ENCODE measurements at places on chromosomes 3 and 15. TPM values are rescaled to one million over a fixed set of nuclear protein-coding genes. Genes with fewer than 3 reads are reported as not detected.

DNA sequence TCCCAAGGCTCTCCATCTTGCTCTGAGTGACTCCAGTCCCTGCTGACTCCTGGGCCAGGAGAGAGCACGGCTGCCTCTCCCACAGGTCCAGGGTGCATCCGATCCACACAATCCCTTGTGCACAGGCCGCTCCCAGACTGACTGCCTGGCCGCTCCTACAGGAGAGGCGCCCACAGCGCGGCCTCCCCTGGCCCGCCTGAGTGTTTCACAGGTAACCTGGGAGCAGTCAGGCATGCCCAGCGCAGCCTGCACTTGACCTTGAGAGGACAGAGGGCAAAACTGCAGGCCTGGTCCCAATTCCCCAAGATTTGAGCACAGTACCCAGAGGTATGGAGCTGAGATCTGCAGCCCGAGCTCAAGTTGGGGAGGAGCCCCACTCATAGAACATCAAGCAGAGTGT lies 490.2 kb downstream of the CNTN6 start:
- no peak overlapping the region for H3K4me3 ChIP-seq
- no peaks in the 10 kb centered on the region for H3K27me3 ChIP-seq
- no peak for DNase-seq
- no peaks in the 10 kb centered on the region for H3K4me1 ChIP-seq

GRCh38 chr3:66365080-66365479 lies 135.7 kb downstream of the LRIG1 start:
- H3K36me3 ChIP-seq: no peaks in the 10 kb centered on the region
- H3K27me3 ChIP-seq: no peaks in the 10 kb centered on the region
- no peak overlapping the region for H3K27ac ChIP-seq
- DNase-seq: no peak
- H3K4me3 ChIP-seq: no peak overlapping the region

DNA sequence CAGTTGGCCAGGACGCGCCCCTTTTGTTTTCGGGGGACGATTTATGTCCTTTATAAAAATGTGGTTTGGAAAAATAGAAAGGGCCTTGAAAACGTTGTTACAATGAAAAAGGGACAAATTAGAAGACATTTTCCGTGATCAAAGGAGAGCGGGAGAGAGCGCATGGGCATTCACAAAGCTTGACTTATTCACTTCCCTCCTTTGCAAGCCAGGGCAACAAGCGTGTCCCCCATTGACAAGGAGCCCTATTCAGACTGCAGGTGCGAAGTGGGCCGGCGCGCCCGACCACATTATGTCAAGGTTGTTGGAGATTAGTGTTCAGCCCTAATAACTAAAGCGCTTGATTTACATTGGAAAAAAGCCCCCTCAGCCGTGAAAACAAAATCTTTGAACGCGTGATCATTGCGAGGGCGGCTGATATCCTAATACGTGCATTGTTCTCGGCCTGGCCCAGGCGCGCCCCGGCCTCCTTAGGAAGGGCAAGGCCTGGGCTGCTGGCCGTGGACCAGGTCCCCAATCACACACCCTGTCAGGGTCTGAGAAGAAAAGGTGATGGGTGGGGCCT lies 25.9 kb downstream of the ZIC4 start:
- H3K27me3 ChIP-seq: peaks cover 100% of the 10 kb centered on the region
- DNase-seq: no peak
- H3K4me1 ChIP-seq: no peaks in the 10 kb centered on the region
- no peaks in the 10 kb centered on the region for H3K36me3 ChIP-seq

GRCh38 chr3:88617283-88617682 lies 467.5 kb downstream of the C3orf38 start:
- H3K27ac ChIP-seq: no peak overlapping the region
- H3K27me3 ChIP-seq: no peaks in the 10 kb centered on the region
- no peaks in the 10 kb centered on the region for H3K4me1 ChIP-seq
- no peak for DNase-seq
- no peak overlapping the region for H3K4me3 ChIP-seq

- H3K27me3 ChIP-seq: no peaks in the 10 kb centered on the region
- H3K4me1 ChIP-seq: no peaks in the 10 kb centered on the region
- H3K4me3 ChIP-seq: no peak overlapping the region
These were observed 74.7 kb downstream of the DCUN1D1 start for GRCh38 chr3:182905623-182906022.

- H3K4me3 ChIP-seq: no peak overlapping the region
- H3K36me3 ChIP-seq: no peaks in the 10 kb centered on the region
- H3K4me1 ChIP-seq: no peaks in the 10 kb centered on the region
- no peaks in the 10 kb centered on the region for H3K27me3 ChIP-seq
- no peak for DNase-seq
These were observed 171.5 kb downstream of the LRTM1 start for GRCh38 chr3:54756330-54756731.

- no peaks in the 10 kb centered on the region for H3K27me3 ChIP-seq
- H3K4me3 ChIP-seq: no peak overlapping the region
- H3K27ac ChIP-seq: no peak overlapping the region
- H3K36me3 ChIP-seq: peaks cover 7% of the 10 kb centered on the region
These were observed 74.7 kb downstream of the SEC22A start for GRCh38 chr3:123276346-123277006.

DNA sequence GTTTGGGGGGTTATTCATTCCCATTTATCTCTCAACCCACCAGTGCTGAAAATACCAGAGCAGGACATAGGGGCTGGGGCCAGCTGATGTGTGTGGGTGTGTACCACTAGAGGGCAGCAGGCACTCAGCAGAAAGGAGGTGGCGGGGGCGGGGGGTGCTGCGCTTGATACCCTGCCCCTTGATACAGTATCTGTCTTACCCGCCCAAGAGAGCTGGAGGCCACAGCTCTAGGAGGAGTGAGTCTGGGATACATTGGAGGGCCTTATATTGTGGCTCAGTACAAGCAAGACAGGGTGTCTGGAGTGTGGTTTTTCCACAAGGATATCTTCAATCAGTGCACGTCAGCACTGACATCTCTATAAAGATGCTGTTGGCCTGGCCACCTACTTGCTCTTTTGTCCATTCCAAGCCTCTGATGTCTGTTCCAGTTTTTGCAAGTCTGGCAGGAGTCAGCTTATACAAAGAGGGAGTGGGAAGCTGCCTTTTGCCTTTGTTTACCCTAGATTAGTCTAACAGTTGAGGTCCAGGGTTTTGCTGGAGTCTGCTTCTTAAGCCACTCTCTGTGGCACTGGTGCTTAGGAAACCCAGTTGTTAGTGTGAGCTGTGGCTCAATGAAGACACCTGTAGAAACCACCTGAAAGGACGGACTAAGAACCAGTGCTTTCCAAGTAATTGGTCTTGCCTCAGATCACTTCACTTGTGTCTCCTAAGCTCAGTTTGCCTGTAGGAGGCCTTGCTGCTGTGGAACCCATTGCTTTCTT lies 1.5 kb upstream of the RBM15B start:
- H3K36me3 ChIP-seq: peaks cover 70% of the 10 kb centered on the region
- H3K27ac ChIP-seq: no peak overlapping the region
- H3K27me3 ChIP-seq: no peaks in the 10 kb centered on the region
- peak; percentile 85 for DNase-seq

- peak overlapping the region; percentile 12 for H3K27ac ChIP-seq
- H3K4me3 ChIP-seq: no peak overlapping the region
- H3K4me1 ChIP-seq: peaks cover 30% of the 10 kb centered on the region
- DNase-seq: no peak
- H3K27me3 ChIP-seq: peaks cover 4% of the 10 kb centered on the region
- H3K36me3 ChIP-seq: no peaks in the 10 kb centered on the region
These were observed 104.1 kb upstream of the LPP start for GRCh38 chr3:188049606-188050530.

DNA sequence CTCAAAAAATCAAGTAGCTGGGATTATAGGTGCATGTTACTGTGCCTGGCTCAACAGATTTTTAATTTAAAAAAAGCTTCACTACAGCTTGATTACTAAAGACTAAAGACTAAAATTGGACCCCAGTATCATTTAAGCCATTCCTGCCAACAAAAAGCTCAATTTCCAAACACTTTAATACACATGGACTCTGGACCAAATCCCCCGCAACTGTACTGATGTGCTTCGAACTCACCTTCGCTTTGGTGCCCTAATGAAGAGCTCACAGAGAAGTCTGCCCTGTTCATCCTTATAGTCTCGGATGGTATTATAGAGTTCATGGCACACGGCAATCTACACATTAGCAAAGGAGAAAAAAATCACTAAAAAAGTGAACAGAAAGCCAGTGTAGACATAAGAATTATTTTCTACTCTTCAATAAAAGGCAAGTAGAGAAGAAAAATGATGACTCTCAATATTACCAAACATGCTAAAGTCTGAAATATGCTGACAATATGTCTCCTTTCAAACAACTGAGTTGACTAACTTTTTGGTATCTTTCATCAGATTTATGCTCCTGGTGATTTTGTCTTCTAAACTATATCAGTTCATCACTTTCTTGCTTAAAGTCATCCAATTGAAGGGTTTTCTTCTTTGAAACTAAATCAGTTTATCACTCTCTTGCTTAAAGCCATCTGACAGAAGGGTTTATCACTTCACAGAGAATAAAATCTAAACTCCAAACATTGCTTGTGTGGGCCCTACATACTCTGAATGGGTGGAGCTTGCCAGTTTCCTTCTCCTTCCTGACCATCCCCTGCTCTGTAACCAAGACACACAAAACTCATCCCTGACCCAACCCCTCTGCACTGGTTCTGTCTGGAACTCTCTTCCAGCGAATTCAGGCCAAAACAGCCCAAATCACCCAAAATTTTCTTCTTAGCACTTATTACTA lies 7.2 kb downstream of the PBRM1 start:
- no peak overlapping the region for H3K27ac ChIP-seq
- no peak overlapping the region for H3K4me3 ChIP-seq
- peaks cover 65% of the 10 kb centered on the region for H3K36me3 ChIP-seq
- no peak for DNase-seq
- H3K27me3 ChIP-seq: no peaks in the 10 kb centered on the region

- no peak for DNase-seq
- H3K27me3 ChIP-seq: no peaks in the 10 kb centered on the region
- no peak overlapping the region for H3K27ac ChIP-seq
- peaks cover 76% of the 10 kb centered on the region for H3K36me3 ChIP-seq
These were observed 17.3 kb upstream of the C3orf62 start for GRCh38 chr3:49294343-49294742.

- peaks cover 9% of the 10 kb centered on the region for H3K4me1 ChIP-seq
- no peak overlapping the region for H3K4me3 ChIP-seq
- no peaks in the 10 kb centered on the region for H3K36me3 ChIP-seq
- H3K27ac ChIP-seq: no peak overlapping the region
- DNase-seq: peak; percentile 71
These were observed 389.3 kb downstream of the IL20RB start for GRCh38 chr3:137347132-137347531.

DNA sequence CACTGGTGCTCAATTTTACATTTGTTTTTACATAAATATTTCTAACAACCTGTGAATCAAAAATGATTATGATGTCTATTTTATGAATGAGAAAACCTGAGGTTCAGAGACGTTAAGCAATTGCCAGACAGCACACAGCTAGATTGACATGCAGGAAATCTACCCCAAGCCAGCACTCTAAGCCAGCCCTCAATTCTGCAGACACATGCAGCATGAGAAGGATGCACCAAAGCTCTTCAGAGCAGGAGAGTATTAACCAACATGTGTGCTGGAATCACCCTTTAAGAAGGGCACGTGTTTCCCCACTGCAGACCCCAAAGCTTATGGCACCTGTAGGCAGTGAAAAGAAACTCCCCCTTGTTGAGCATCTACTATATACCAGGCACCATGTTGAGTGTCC lies 126.1 kb upstream of the ARHGEF3 start:
- H3K27ac ChIP-seq: no peak overlapping the region
- H3K36me3 ChIP-seq: no peaks in the 10 kb centered on the region
- no peaks in the 10 kb centered on the region for H3K27me3 ChIP-seq
- H3K4me1 ChIP-seq: peaks cover 4% of the 10 kb centered on the region
- H3K4me3 ChIP-seq: no peak overlapping the region
- DNase-seq: no peak

- H3K36me3 ChIP-seq: no peaks in the 10 kb centered on the region
- DNase-seq: no peak
- no peaks in the 10 kb centered on the region for H3K27me3 ChIP-seq
- peak overlapping the region; percentile 91 for H3K27ac ChIP-seq
- no peaks in the 10 kb centered on the region for H3K4me1 ChIP-seq
These were observed 1.2 kb downstream of the MKRN3 start for GRCh38 chr15:23566651-23567050.

- H3K4me3 ChIP-seq: peak overlapping the region; percentile 95
- H3K27me3 ChIP-seq: no peaks in the 10 kb centered on the region
- peaks cover 23% of the 10 kb centered on the region for H3K36me3 ChIP-seq
- DNase-seq: peak; percentile 83
These were observed 1.5 kb upstream of the MYNN start for GRCh38 chr3:169771497-169772304.

DNA sequence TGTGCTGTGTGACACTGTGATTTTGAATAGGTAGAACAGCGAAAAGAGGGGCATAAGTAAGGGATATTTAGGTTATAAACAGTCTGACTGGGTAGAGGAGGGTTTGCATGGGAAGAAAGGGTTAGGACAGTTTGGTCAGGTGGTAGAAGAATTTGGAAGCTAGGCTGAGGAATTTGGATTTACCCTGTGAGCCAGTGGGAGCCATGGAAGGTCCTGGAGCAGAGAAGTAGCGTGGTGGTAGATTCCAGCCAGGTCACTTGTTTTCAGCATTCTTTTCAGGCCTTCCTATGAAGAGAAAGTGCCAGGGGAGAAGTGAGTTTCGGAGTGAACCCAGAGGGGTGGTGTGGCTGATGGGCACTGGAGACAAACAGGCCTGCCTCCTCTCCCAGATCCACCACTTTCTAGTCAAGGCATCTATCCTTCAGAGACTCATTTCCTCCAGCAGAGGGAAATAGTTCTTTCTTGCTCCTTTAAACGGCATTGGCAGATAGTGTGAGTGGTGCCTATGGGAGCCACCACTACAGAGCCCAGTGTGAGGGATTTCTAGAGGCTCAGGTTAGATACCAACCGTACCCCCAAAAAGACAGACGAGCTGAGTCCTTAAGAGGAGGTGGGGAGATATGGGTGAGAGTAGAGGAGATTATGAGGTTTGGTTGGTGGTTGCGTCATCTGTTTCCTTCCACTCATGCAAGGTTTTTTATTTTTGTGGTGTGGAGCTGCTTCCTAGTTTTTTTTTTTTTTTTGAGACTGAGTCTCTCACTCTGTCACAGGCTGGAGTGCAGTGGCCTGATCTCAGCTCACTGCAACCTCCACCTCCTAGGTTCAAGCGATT lies 21.2 kb downstream of the PXK start:
- H3K4me1 ChIP-seq: peaks cover 6% of the 10 kb centered on the region
- no peaks in the 10 kb centered on the region for H3K27me3 ChIP-seq
- no peak for DNase-seq
- no peak overlapping the region for H3K27ac ChIP-seq

- no peaks in the 10 kb centered on the region for H3K27me3 ChIP-seq
- H3K4me3 ChIP-seq: no peak overlapping the region
- DNase-seq: no peak
- no peaks in the 10 kb centered on the region for H3K4me1 ChIP-seq
- no peak overlapping the region for H3K27ac ChIP-seq
- peaks cover 76% of the 10 kb centered on the region for H3K36me3 ChIP-seq
These were observed 23.7 kb downstream of the ALPK3 start for GRCh38 chr15:84840741-84841429.

- no peak for DNase-seq
- no peak overlapping the region for H3K4me3 ChIP-seq
- H3K27ac ChIP-seq: no peak overlapping the region
- no peaks in the 10 kb centered on the region for H3K36me3 ChIP-seq
- no peaks in the 10 kb centered on the region for H3K27me3 ChIP-seq
These were observed 294.0 kb upstream of the ATP10A start for GRCh38 chr15:26157081-26157480.

PSTPIP1 gene
- total RNA-seq: 0.29 TPM

MYL3 gene
- total RNA-seq: 1.1 TPM

LMLN gene
- total RNA-seq: 10.3 TPM

CHDH gene
- 8.0 TPM for total RNA-seq

RTP3 gene
- not detected for total RNA-seq

VWA5B2 gene
- total RNA-seq: 1.5 TPM

CAPN3 gene
- total RNA-seq: 1.5 TPM

PRR20G gene
- not detected for total RNA-seq

SCAMP5 gene
- total RNA-seq: 24.3 TPM

All from endodermal cell (in vitro differentiated cells).